ENCODE measurements at places on chromosomes 4 and X.

DNA sequence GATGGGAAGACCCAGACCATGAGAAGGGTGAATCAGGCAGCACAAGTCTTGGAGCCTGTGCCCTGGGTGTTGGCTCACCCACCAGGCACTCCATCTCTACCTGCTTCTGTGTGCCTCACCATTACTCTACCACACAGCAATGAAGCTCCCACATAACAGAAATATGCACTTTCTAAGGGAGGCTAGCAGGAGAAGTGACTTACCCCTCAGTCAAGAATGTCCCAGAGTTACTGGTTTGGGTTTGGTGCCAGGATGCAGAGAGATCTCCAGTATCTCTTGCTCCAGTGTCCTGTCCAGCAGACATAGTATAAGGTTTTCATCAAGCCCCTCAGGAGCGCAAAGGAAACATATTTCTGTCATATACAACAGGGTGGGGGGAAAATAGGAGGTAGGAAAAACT, 11.3 kb upstream of the RAB40A start:
- no peak for DNase-seq

GRCh38 chr4:65021737-65022136, 612.5 kb upstream of the TECRL start:
- no peak for DNase-seq

- DNase-seq, result no peak
These were observed 99.6 kb upstream of the STS start for GRCh38 chrX:7047951-7048350.

GRCh38 chr4:107888237-107888636, 43.1 kb upstream of the CYP2U1 start:
- DNase-seq, result no peak

GRCh38 chr4:54066088-54066415, 1.6 kb upstream of the CHIC2 start:
- no peak for DNase-seq

DNA sequence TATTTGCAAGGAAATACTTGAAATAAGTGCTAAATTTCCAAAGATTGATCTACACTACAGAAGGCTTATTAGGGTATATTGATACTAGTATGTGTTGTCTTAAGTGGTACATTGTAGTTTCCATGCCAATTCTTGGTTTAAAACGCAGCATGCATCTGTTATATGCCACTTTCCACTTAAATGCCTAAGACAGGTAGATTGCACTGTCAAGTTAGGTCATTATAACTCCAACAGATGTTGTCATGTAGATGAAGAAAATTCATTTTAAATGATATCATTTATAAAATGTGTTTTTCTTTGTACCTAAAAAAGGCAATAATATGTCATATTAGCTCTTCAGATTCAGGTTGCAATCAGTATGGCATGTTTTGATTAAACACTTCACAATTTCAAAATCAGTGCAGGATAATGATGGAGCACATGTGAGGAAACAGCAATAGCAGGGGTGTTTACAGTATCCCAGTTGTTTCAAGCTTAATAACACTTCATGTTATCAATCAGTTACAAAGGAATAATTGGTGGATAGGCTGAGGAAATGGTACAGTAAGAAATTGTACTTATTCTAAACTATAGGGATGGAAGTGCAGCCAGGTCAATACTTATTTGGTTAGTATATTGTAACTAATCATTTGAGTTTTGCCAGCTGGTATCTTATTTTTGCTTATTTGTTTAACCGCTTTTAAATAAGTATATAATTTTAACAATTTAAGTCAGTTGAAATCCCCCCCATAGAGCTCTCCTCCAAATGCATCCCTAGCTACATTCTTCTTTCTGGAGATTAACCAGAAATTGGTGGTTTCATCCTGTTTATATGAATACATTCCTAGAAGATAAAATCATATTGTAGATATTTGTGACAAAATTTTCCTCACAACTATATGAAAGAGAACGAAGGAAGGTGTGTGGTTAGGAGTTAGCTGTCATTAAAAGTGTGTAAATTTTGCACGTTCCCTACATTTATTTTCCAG, 454.4 kb upstream of the ATOH1 start:
- no peak for DNase-seq

DNA sequence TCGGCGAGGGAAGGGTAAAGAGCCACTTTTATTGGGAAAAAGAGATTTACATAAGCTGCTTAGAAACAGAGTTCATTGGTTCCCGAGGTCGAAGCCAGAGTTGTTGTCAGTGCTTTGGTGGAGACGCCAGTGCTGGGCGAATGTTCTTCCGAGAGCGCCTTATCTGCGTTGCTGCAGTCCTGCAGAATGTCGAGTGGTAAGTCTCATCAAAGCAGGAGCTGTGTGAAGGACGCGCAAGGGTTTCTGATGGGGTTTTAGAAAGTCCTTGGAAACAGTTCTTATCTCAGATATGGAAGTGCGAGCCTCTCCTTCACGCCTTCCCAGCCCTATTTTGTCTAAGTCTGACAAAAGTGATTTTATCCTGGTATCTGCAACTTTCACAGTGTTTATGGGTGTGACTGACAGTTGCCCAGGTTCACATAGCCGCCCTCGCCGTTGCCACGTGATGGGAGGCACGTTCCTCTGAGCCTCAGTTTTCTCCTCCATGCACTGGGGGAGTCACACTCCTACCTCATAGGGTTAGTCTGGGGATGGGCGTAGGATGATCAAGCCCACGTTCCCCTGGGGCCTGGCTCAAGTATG, 47.3 kb upstream of the NSG1 start:
- no peak for DNase-seq

DNA sequence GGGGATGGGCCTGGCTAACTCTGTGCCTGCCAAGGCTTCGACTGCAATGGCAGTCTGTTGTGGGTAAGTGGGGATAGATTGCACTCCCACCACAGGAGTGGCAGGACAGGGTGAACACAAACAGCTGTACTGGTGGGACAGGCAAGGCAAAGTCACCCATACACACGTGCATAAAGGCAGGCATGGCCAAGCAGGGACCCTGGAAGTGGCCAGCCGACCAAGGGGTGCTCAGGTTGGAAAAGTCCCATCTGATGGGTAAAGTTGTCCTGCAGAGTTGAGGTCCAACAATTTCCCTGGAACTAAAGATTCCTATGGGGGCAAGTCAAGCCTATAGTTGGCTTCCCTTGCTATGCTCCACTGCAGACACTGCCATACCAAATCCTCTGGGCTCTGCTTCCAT, 1961.9 kb upstream of the ADGRL3 start:
- DNase-seq, result no peak

- DNase-seq, result no peak
These were observed 57.5 kb downstream of the PCDH18 start for GRCh38 chr4:137474711-137475301.

GRCh38 chrX:139559383-139560042, 29.0 kb downstream of the F9 start:
- peak; percentile 44 for DNase-seq

- DNase-seq, result no peak
These were observed 340.8 kb upstream of the NDST4 start for GRCh38 chr4:115454228-115454627.

GRCh38 chr4:188032170-188032569, 36.6 kb downstream of the ZFP42 start:
- no peak for DNase-seq

DNA sequence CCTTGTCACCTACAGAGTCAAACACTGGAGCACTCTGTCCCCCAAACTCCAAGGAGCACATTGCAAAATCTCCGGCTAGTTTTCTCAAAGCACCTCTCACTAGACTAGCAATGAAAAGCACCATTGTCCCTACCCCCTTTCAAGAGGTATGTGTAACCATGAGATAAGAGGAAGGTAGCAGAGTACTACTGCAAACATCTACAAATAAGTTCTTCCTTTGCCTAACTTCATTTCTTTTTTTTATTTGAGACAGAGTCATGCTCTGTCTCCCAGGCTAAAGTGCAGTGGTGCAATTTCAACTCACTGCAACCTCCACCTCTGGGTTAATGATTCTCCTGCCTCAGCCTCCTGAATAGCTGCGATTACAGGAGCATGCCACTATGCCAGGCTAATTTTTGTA, 17.7 kb downstream of the PPP4R3C start:
- no peak for DNase-seq

GRCh38 chr4:89703829-89704590, 133.0 kb downstream of the SNCA start:
- peak; percentile 1 for DNase-seq

- DNase-seq, result no peak
These were observed 1.2 kb upstream of the CD40LG start for GRCh38 chrX:136646602-136647239.

DNA sequence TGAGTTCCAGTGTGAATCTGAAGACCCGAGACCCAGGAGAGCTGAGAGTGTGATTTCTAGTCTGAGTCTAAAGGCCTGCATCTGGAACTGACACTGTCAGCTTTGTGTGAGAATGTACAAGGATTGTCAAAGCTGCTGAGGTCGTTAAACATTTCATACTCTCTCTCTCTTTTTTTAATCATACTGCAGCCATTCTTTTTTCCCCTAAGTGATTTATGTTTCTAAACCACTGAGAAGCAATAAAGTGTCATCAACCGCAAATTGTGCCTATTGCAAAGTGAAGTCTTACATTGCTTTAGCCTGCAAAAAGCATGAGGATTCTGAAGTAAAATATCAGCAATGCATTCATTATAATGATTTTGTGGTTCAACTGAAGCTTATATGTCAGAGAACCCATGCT, 106.0 kb downstream of the ASMT start:
- DNase-seq, result peak; percentile 11

- DNase-seq, result no peak
These were observed 189.9 kb downstream of the STPG2 start for GRCh38 chr4:97953171-97953941.

GRCh38 chrX:126824338-126825007, 4.9 kb downstream of the PRR32 start:
- no peak for DNase-seq

DNA sequence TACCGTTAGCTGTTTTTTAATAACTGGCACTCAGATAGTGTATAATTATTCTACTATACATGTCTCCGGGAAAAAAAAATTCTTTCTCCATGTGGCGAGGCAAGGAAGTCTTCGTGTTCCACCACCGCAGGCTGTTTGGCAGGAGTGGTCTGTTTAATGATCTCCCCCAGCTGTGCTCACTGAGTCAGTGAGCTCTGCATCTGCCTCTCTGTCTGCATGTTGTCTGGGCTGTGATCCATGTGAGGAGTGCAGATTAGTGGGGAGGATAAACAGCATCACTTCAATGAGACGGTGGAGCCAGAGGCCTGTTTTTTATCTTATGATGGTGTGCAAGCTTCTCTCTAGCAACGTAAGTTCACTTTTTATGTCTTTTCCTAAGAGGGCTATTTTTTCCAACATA, 69.8 kb downstream of the RPS3A start:
- DNase-seq, result peak; percentile 2

GRCh38 chr4:39846120-39846519, 131.6 kb downstream of the PDS5A start:
- peak; percentile 45 for DNase-seq

DNA sequence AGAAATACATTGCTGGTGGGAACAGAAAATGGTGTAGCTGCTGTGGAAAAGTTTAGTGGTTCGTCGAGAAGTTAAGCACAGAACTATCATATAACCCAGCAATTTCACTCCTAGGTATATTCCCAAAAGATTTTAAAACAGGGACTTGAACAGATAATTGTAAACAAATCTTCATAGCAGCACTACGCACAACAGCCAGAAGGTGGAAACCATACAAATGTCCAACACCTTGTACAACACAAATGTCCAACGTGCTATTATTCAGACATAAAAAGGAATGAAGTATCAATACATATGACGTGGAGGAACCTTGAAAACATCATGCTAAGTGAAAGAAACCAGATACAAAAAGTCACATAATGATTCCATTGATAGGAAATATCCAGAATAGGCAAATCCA, 37.9 kb downstream of the CUL4B start:
- DNase-seq, result no peak

GRCh38 chrX:150201841-150202240, 161.3 kb upstream of the MAMLD1 start:
- no peak for DNase-seq

Measured in Daoy (cell line).